ENCODE measurements at places on chromosomes 6 and 20.

GRCh38 chr20:37928996-37929682 is 26.2 kb downstream of the VSTM2L start:
- DNase-seq, result no peak

GRCh38 chr6:87068795-87069194 is 26.1 kb downstream of the CGA start:
- DNase-seq, result no peak

DNA sequence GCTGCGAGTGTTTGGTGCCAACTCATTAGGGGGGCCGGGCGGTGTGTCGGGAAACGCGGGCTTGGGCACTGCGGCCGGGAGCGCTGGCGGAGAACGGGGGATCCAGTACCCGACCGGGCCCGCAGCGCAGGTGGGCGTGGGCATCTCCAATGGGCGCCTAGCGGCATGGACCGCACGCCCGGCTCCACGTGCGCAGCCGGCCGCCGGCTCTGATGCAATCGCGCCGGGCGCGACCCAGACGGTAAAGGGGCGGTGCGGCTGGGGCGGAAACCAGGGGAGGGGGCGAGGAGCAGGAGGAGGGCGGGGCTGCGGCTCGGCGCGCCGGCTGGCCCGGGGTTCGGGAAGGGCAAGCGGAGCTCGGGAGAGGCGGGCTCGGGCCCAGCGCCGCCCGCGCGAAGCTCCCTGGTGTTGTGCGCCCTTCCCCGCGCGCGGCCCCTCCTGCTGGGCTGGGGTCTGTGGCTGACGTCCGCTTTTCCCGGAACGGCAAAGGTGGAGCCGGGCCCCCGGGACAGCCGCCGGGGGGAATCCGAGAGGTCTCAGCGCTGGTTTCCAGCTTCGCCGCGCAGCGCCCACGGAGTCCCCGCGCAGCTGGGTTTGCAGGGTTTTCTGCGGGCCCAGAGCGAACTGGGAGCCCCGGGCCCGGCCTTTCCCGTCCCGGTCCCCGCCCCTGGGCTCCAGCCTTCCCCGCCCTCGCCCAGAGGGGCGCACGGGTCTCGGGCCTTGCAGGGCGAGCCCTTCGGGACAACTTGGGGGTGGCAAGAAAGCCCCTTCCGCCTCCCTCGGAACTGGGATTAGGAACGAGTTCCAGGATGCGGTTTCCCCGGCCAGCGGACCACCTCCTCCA is 867 bp downstream of the MTHFD1L start:
- peak; percentile 86 for DNase-seq

DNA sequence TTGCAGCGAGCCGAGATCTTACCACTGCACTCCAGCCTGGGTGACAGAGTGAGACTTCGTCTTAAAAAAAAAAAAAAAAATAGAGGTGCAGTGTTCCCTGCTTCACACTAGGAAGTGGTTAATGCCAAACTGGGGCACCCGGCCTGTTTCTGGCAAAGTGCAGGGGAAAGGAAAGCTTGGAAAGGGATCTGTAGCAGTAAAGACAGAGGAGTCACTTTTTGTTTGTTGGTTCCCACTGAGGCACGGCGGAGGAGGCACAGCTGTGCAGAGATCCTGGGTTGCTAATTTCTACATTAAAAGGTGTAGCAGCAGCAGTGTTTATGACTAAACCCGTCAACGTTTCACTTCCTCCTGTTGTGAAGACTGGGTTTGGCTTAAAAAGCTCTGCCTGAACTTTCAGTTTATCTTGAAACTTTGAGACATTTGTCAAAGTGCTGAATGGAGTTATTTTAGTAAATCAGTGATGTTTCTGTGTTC is 125.6 kb downstream of the CARMIL1 start:
- DNase-seq, result peak; percentile 26

DNA sequence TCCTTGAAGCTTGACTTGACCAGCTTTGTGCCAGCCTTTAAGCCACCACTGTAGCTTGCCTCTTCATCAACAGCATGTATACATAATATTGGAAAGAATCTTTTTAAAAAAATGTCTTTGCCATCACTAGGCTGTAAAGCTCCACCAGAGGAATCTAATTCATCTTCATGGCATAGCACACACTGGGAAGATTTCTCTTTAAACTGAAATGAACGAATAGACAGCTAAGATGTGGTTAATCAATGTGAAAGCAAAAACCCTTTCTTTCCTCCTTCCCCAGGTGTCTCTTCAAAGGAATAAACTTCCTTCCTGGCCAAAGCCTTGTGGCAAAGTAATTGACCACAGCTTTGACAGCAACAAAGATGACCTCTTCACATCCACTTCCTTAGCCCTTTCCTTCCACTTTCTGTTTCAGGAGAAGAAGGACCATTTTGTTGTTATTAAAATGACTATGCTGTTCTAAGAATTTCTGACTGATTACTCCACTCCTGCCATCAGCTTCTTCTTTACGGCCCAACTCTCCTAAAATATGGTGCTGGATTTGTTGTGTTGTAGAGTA is 428.7 kb upstream of the SOX4 start:
- DNase-seq, result no peak

DNA sequence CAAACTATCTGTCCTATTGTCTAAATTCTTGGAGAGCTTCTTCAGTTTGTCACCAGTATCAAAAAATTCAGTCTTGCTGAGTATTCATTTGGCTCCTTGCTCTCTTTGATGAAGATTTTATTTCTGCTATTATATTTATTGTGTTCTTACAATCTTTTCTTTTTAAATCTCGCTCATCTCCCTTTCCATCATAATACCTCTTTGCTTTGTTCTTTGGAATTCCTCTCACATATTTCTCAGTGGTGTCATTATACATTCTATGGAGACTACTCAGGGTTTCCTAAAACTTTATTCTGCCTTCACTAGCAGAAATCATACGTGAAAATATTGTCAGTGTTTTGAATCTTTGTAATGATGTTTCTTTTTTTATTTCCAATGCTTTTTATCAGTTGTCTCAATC is 445.2 kb upstream of the ID4 start:
- DNase-seq, result no peak

DNA sequence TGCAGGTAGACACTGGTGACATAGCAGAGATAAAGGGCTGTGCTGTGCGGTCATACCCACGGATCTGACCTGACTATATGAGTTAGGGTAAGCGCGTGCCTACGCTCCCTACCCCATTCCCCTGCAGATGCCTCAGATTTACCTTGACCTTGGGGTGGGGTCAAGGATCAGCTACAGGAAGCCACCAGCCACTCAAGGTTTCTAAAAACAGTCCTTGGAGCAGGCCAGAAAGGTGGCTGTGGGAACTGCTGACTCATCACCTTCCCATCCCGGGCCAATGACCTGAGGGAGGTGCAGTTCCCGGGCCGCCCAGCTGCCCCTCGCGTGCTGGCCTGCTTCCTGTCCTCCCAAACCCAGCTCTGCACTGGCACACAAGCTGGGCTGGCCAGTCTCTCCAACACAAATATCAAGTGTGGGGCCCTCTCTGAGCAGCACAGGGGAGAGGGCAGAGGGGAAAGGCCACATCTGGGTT is 23.0 kb downstream of the KCNK5 start:
- no peak for DNase-seq

- DNase-seq, result no peak
Observed at GRCh38 chr6:36484736-36485135, 41.9 kb downstream of the KCTD20 start.

DNA sequence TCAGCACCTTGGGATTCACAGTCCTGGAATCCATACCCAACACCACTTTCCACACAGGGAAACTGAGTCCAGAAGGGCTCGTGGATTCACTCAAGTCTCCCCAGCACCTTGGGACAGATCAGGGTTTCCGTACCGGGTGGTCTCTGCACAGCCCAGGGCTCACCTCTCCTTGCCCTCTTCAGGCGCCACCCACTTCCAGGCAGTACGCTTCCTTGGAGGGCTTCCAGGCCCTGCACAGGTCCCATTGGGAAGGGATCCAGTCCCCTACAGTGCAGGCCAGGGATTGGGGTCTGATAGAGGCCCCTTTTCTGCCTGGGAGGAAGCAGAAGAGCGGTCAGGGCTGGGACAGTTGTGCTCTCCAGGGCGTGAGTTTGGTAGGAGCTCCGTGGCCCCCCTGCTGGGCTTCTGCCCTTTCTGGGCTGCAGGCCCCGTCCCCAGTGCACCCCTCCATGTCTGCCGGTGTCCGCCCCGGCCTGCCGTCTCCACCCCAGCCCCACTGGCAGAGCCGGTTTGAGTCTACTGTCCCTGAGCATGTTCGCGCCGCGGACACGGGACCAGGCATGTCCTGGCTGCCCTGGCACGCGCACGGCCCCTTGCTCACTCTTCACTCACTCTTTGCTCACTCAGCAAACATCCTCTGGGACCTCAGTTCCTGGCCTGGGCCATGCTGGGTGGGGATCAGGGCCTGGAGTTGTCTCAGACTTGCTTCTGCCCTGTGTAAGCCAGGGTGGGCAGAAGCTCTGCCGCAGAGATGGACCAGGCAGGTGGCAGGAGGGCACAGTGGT is 12.6 kb downstream of the SRC start:
- no peak for DNase-seq

- no peak for DNase-seq
Observed at GRCh38 chr6:2697291-2697690, 53.4 kb downstream of the MYLK4 start.

- no peak for DNase-seq
Observed at GRCh38 chr20:43583982-43584432, 6.7 kb upstream of the IFT52 start.

GRCh38 chr20:9523636-9524035 is 9.2 kb downstream of the LAMP5 start:
- no peak for DNase-seq

DNA sequence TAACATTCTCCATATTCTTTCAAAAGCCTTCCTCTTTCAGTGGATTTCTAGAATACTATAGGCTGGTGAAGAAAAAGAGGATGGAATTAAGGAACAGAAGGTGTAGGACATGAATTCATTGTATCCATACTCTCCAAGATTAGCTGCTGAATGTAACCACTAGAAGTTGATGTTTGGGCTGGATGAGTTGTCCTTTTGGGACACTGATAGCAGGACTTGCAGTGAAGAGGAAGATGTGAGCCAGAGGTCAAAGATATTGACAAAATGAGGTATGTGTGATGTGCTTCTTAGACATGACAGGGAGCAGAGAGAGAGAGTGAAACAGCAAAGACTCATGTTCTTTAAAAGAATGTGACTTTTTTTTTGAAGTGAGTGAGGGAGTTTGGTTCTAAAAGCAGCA is 134.3 kb upstream of the MAN1A1 start:
- no peak for DNase-seq

Measured in stimulated activated naive CD8-positive, alpha-beta T cell treated with anti-CD3 and anti-CD28 coated beads, Interleukin-15, Interleukin-2, amounts not matched to agents 100 U/mL and 50 U/mL, for 24 hours (primary cell).